ENCODE measurements at places on chromosomes 13 and 19. TPM values are rescaled to one million over a fixed set of nuclear protein-coding genes. Genes with fewer than 3 reads are reported as not detected.
A peak's percentile ranks its signal among the peaks of the same experiment; 100 is the strongest.

DNA sequence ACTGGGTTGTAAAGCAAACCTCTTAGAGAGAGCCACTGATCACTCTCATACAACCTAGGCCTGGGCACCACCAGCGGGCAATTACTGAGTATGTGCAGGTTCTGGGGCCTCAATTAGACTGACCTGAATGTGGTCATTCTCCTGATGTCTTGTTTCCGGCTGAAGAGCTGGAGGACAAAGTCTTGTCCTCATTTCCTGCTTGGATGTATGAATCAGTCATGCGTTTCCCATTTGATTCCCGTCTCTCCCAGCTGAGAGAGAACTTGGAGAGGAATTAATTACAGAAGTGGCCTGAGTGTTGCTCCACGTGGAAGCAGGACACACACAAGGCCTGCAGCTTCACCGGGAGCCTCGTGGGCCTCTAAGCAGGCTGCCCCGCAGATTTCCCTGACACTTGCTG is 799.3 kb upstream of the ARGLU1 start:
- H3K36me3 ChIP-seq = no peaks in the 10 kb centered on the region
- no peaks in the 10 kb centered on the region for H3K27me3 ChIP-seq
- H3K27ac ChIP-seq = no peak overlapping the region
- DNase-seq = no peak

DNA sequence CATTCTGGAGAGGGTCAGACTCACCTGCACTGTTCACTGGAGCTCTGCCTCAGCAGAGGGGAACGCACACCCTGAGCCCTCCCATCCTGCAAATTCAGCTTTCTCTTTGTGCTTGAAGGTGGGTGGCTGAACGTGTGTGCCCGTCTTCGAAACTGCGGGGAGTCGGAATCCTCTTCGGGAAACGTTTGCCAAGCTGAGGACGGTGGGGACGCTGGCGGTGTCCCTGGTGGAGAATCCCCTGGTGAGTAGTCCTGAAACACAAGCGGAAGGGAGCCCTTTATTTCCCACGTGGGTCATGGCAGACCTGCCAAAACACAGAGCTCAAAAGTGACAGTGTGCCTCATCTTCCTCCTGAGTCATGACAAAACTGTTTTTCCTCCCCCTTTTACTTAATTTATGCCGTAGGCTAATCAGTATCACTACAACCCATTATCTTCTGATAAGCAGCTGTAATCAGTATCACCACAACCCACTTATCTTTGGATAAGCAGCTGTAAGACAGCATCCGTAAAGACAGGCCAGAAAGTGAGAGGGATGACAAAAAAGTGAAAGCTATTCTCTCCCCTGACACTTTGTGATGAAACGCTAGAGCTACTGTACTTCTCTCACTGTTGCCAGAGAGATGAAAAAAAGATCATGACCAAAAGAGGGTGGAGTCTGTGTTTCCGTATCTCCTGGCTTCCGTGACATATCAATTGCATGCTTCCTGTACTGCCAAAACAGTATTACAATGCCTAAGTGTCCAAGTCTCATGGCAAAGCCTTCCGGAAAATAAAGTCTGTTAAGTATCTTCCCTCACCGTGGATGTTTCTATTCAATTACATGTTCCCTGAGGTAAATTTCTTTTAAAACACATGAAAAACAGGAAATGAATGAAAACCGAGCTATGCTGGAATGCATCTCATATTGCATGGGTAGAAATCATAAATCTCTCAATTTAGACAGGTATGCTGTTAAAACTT is 155.5 kb downstream of the TBC1D4 start:
- no peaks in the 10 kb centered on the region for H3K27me3 ChIP-seq
- peaks cover 22% of the 10 kb centered on the region for H3K4me1 ChIP-seq
- DNase-seq = no peak
- H3K36me3 ChIP-seq = no peaks in the 10 kb centered on the region

DNA sequence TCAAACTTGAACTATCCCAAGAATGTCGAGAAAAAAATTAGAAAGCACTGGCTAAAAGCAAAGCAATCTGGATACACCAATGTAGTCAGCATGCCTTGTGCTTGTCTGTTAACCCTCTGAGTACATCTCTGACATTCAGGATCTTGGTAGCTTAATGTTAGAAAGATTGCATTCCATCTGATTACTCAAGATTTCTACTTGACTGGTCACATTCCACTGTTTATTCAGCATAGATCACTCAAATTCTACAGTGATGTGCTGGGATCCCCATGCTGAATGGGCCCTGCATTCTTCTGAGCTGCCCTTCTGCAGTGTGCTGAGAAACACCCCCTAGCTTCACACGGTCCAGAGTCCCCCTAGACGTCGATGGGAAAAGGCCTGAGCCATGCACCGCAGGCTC is 295.4 kb upstream of the MAB21L1 start:
- peak; percentile 67 for DNase-seq
- no peak overlapping the region for H3K27ac ChIP-seq
- no peaks in the 10 kb centered on the region for H3K36me3 ChIP-seq
- no peaks in the 10 kb centered on the region for H3K4me1 ChIP-seq
- H3K27me3 ChIP-seq = no peaks in the 10 kb centered on the region

DNA sequence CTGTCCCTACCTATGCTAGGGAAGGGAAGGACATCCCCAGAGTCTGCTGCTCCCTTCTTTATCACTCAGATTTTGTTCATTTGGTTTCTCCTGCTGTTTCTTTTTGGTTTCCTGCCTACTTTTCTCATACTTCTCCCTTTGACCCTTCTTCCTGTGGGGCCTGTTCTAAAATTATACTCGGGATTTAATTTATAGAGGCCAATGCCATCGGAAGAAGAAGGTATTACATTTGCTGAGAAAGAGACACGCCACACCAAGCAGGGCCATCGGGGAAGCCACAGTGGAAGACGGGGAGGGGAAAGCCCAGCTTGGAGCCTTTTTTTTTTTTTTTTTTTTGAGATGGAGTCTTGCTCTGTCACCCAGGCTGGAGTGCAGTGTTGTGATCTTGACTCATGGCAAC is 46.8 kb upstream of the FARP1 start:
- H3K27ac ChIP-seq = no peak overlapping the region
- H3K4me1 ChIP-seq = no peaks in the 10 kb centered on the region
- no peaks in the 10 kb centered on the region for H3K27me3 ChIP-seq
- no peak overlapping the region for H3K4me3 ChIP-seq

- DNase-seq = no peak
- H3K4me3 ChIP-seq = no peak overlapping the region
- peaks cover 28% of the 10 kb centered on the region for H3K4me1 ChIP-seq
- H3K27ac ChIP-seq = 0 out of 2 replicates have a peak overlapping the region, but pooled peaks have one; percentile 27
Measured at GRCh38 chr13:59408738-59409137, 755.0 kb downstream of the DIAPH3 start.

GRCh38 chr19:45469945-45470761 is 2.4 kb downstream of the FOSB start:
- DNase-seq = no peak
- peaks cover 62% of the 10 kb centered on the region for H3K27me3 ChIP-seq
- peaks cover 25% of the 10 kb centered on the region for H3K4me1 ChIP-seq
- H3K4me3 ChIP-seq = peak overlapping the region; percentile 95
- no peak overlapping the region for H3K27ac ChIP-seq

DNA sequence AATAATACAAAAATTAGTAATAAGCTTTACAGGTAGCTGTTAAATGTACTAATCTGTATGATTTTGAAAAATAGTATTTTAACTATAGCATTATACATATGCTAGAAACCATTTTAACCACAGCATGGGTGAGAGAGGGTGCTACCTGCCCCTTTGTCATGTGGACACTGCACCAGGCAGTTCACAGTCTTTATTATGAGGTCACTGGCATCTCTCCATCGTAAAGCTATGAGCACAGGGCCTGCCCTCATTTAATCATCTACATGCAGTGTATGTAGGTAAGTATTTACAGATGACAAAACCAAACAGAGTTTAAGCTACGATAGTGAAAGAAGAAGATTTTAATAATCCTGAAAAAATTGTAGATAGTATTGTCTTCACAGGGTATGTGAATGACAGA is 21.7 kb downstream of the EDNRB start:
- no peaks in the 10 kb centered on the region for H3K36me3 ChIP-seq
- no peaks in the 10 kb centered on the region for H3K27me3 ChIP-seq
- DNase-seq = no peak
- H3K4me1 ChIP-seq = peaks cover 6% of the 10 kb centered on the region
- H3K4me3 ChIP-seq = no peak overlapping the region

DNA sequence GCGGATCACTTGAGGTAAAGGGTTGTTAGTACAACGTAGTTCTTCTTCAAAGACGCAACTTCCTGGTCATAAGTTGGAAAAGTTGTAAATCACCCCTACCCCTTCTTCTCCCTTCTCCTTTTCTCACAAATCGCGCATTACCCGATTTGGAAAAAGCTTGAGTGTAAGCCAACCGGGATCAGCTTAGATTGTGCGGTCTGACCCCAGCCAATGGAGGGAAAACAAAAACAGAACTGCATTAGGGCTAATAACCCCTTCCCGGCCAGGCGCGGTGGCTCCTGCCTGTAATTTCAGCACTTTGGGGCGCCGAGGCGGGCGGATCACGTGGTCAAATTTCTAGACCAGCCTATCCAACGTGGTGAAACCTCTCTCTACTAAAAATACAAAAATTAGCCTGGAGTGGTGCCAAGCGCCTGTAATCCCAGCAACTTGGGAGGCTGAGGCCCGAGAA is 806 bp downstream of the ZNF90 start:
- H3K4me3 ChIP-seq = peak overlapping the region; percentile 92
- no peaks in the 10 kb centered on the region for H3K27me3 ChIP-seq
- peaks cover 38% of the 10 kb centered on the region for H3K4me1 ChIP-seq
- H3K36me3 ChIP-seq = 0 out of 2 replicates have a peak, but pooled peaks cover 10% of the 10 kb centered on the region

- H3K27me3 ChIP-seq = no peaks in the 10 kb centered on the region
- H3K36me3 ChIP-seq = no peaks in the 10 kb centered on the region
- H3K4me1 ChIP-seq = no peaks in the 10 kb centered on the region
- no peak for DNase-seq
- H3K4me3 ChIP-seq = no peak overlapping the region
- H3K27ac ChIP-seq = no peak overlapping the region
Measured at GRCh38 chr13:113792886-113793717, 34.1 kb downstream of the TMEM255B start.

DNA sequence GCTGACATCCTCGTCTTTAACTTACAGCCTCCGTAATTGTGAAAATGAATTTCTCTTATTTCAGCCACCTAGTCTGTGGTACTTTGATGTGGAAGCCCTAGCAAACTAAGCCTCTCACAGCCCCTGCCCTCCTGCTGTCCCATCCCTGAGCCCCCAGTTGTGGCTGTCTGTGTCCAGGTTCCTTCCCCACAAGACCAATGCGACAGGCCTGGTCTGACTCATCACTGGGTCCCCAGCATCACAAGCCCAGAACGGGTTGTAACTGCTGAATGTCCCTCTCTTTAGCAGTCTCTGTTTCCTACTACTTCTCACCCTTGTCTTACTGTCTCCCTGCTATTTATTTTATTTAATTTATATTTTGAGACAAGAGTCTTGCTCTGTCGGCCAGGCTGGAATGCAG is 5.7 kb downstream of the POU2F2 start:
- H3K36me3 ChIP-seq = no peaks in the 10 kb centered on the region
- DNase-seq = no peak
- no peak overlapping the region for H3K4me3 ChIP-seq
- no peak overlapping the region for H3K27ac ChIP-seq
- peaks cover 5% of the 10 kb centered on the region for H3K4me1 ChIP-seq

DNA sequence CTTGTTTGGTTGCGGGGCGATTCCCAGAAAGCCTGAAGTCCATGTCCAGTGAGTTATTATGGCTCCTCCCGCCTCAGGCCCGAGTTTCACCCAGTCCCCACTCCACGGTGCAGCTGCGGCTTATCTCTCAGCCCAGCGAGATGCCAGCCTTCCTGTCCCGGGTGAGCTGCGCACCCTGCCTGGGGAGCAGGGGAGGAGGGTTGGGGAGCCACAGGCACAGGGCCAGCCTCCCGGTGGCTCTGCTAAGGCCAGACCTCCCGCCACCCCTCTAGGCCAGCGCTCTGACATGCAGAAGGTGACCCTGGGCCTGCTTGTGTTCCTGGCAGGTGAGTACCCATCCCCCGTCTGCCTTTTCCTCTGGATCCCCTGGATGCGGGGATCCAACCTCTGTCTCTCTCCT is 3.5 kb downstream of the FXYD3 start:
- DNase-seq = no peak
- H3K4me3 ChIP-seq = no peak overlapping the region
- no peaks in the 10 kb centered on the region for H3K27me3 ChIP-seq
- H3K4me1 ChIP-seq = peaks cover 28% of the 10 kb centered on the region

GRCh38 chr19:3620145-3620816 is 6.3 kb downstream of the CACTIN start:
- no peaks in the 10 kb centered on the region for H3K36me3 ChIP-seq
- no peak for DNase-seq
- H3K27ac ChIP-seq = no peak overlapping the region
- no peaks in the 10 kb centered on the region for H3K27me3 ChIP-seq

GRCh38 chr19:33535226-33535625 is 13.6 kb upstream of the PEPD start:
- no peaks in the 10 kb centered on the region for H3K36me3 ChIP-seq
- peaks cover 13% of the 10 kb centered on the region for H3K4me1 ChIP-seq
- no peak overlapping the region for H3K27ac ChIP-seq
- DNase-seq = no peak

The SSC5D gene
- 1.2 TPM for total RNA-seq

The SLC10A2 gene
- not detected for total RNA-seq

The ICAM3 gene
- total RNA-seq = 9.6 TPM

The NEK5 gene
- total RNA-seq = 0.73 TPM

The ZNF416 gene
- 11.9 TPM for total RNA-seq

The IGFL3 gene
- not detected for total RNA-seq
